Adipocyte (in vitro differentiated cells): ENCODE measurements at places on chromosomes 16 and 17.

GRCh38 chr17:69812240-69812837, 262.7 kb upstream of the KCNJ16 start:
- DNase-seq, result peak; percentile 19

DNA sequence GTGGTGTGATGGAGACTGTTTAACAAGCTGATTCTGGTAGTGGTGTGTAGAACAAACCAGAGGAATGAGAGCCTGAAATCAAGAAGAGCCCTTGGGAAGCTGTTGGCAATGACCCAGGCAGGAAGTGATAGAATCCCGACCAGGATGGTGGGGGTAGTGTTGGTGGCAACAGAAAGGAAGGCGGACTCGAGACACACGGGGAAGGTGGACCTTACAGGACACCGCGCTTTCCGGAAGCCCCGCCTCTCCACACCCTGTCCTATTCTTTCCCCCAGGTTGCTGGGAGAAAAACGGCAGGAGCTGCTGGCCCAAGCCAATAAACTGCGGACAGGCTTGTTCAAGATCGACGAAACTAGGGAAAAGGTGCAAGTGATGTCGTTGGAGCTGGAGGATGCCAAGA, 30.0 kb upstream of the KDM6B start:
- no peak for DNase-seq

DNA sequence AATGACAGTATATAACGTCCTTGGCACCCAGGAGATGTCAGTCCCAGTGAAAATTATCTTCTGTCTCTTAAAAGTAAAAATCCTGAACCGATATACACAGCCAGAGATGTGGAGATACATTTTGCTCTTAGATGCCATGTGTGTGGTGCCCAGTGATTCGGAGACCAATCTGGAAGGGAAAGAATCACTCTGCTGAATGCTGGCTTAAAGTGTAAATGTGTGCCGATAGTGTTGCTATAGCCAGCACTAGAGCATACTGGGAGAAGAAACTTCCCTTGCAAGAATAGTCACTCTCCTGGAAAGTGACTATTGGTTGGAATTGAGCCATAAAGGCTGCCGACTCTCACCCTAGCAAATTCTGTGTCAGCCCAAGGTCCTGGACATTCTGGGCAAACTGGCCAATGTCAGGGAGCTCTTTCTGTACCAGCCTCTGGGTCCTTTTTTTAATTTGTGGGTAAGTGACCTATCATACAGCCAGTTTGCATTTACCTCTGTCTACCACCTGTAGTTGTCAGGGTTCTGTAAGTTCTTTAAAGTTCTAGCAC, 44.2 kb upstream of the HNF1B start:
- no peak for DNase-seq

- DNase-seq, result no peak
These were observed 199.9 kb downstream of the MAF start for GRCh38 chr16:79400462-79401149.

- peak; percentile 44 for DNase-seq
These were observed 14.4 kb upstream of the TIMP2 start for GRCh38 chr17:78939615-78940014.

DNA sequence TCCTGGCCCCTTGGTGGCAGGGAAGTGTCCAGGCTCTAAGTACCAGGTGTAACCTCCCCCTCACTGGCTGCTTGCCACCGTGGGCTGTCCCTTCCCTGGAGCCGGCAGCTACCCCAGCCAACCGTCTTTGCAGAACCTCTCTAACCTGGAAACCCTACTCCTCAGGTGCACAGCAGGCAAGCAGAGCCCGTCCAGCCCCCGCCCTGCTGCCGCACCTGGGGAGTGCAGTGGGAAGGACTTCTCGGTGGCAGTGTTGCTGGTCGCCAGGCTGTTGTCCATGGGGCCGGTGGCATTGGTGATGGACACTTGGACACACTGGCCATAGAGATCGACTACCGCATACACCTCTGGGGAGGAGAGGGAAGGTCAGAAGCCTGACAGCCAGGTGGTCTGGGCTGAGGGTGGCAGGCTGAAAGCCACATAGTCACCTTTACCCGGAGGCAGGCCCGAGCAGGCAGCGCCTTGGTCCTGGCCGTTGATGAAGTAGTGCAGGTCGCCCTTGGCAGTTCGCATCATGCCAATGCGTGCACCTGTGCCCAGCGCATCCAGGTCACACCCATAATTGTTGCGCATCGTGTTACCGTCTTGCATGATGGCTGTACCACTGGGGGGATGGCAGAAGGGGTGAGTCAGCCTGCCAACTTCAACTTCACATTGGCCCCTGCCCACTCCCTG, 6.5 kb downstream of the NEURL4 start:
- DNase-seq, result no peak

- no peak for DNase-seq
These were observed 259.9 kb upstream of the IRX3 start for GRCh38 chr16:54546521-54546920.

GRCh38 chr17:11813871-11814270, 183.4 kb downstream of the ZNF18 start:
- no peak for DNase-seq
